SHP77 (cell line): ENCODE measurements at places on chromosomes 16 and 17.

GRCh38 chr16:27199736-27200135, 3.6 kb upstream of the KDM8 start:
- no peak for DNase-seq

- DNase-seq = peak; percentile 94
These were observed 951 bp upstream of the GPRC5C start for GRCh38 chr17:74430706-74431567.

DNA sequence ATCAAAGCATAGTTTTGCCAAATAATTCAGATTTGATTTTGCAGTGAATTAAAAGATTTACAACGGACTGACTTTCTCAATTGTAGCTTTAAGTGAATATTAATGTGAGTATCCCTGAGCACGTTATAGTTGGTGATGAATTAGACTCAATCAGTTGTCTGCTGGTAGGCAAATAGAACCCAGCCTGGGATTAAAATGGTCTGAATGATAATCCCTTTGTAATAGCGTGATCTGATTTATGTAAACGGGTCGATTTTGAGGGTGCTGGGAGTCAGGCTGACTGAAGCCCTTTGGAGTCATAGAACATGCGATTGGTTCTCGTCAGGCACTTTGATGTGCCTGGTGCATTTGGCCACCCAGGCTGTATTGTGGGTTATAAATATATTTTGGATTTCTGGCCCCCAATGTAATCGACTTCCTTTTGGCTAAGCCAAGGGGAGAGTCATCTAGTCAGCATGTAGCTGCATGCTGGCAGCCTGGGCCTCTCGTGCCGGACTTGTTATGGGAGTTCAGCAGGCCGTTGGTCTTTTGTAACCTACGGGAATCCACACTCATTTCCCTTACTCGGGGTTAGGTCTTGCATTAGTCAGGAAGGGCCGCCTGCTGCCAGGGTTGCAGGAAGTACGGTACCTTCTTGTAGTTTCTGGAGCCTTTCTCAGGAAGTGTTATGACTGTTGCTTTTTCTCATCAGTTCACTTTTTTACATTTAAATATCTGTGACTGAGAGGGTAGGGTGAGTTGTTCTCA, 5.4 kb downstream of the PGS1 start:
- no peak for DNase-seq

DNA sequence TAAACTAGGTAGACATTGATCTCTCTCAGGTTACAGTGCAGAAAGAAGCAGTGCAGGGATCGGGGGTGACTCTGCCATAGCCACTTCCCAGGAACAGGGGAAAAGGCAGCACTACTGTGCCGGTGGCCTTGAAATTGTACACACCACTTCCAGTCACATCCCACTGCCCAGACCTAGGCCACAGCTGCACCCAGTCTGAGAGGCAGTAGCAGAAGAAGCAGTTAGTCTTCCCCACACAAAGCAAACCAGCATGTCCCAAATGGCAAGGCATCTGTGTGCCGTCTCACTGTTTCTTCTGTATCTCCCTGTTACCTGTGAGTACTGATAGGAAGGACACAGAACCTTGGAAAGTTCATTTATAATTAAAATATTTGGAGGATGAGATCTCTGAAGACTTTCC, 47.0 kb downstream of the TMC6 start:
- DNase-seq = peak; percentile 41

GRCh38 chr17:56934280-56934679, 20.4 kb upstream of the TRIM25 start:
- DNase-seq = no peak
